ENCODE measurements at places on chromosomes 6 and 20.
A peak's percentile ranks its signal among the peaks of the same experiment; 100 is the strongest.

GRCh38 chr6:137811916-137812553 is 55.0 kb upstream of the TNFAIP3 start:
- DNase-seq = no peak

- DNase-seq = no peak
These were observed 15.0 kb downstream of the CALHM6 start for GRCh38 chr6:116476002-116476678.

DNA sequence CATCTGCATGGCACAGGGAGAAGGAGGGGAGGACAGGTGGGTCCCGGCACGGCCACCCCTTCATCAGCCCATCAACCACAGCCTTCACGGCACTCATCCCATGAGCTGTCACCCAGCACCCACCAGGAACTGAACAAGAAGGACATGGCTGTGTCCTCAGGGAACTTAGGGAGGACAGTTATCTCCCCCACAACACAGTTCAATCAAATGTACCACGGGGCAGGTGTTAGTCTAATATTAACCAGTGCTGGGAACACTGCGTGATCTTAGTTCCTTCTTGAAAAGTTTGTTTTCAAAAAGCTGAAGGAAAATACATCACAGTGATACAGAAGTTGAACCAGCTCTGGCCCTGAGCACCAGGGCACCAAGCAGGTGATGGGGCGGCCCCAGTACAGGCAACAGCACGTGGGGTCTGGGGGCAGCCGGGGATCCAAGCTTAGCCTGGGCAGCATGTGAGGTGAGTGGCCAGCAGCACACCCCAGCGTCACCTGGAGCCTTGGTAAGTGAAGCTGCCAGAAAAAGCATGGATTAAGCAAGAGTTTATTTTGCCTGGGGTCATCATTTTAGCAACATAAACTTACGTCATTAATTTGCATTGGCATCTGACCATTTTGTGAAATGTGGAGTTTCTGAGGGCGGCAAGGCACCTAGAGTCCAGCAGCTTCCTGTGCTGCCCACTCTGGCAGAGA is 35.5 kb upstream of the AFDN start:
- no peak for DNase-seq

DNA sequence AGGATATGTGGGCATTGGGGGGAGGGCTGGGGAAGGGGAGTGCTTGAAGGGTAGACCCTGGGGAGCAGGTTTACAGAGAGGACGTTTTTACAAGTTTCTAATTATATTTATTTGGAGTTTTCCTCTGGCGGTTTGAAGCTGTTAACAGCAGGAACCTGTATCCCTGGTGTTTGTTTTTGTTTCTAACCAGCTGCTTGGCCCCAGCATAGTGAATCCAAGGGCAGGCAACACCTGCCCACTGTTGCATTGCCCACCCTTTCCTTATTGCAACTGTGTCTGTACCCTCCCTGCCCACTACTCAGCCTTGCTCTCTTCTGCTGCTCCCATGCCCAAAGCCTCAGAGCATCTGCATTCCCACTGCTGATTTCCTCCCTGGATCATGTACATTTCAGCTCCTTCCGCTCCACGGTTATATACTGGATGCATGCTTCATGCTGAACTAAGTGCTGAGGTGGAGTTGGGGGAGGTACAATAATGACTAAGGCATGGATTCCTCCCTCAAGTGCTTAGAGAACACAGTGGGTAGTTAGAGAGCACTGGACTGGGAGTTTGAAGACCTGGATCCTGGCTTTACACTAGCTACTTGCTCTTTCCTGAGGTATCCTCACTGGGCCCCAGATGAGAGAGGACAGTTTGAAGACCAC is 6.0 kb downstream of the SCUBE3 start:
- no peak for DNase-seq

DNA sequence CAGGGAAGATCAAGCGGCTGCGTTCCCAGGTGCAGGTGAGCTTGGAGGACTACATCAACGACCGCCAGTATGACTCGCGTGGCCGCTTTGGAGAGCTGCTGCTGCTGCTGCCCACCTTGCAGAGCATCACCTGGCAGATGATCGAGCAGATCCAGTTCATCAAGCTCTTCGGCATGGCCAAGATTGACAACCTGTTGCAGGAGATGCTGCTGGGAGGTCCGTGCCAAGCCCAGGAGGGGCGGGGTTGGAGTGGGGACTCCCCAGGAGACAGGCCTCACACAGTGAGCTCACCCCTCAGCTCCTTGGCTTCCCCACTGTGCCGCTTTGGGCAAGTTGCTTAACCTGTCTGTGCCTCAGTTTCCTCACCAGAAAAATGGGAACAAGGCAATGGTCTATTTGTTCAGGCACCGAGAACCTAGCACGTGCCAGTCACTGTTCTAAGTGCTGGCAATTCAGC is 51.6 kb upstream of the TTPAL start:
- no peak for DNase-seq

- no peak for DNase-seq
These were observed 39.7 kb downstream of the BCAS4 start for GRCh38 chr20:50834599-50835005.

GRCh38 chr20:49477200-49477599 is 5.3 kb downstream of the KCNB1 start:
- no peak for DNase-seq

DNA sequence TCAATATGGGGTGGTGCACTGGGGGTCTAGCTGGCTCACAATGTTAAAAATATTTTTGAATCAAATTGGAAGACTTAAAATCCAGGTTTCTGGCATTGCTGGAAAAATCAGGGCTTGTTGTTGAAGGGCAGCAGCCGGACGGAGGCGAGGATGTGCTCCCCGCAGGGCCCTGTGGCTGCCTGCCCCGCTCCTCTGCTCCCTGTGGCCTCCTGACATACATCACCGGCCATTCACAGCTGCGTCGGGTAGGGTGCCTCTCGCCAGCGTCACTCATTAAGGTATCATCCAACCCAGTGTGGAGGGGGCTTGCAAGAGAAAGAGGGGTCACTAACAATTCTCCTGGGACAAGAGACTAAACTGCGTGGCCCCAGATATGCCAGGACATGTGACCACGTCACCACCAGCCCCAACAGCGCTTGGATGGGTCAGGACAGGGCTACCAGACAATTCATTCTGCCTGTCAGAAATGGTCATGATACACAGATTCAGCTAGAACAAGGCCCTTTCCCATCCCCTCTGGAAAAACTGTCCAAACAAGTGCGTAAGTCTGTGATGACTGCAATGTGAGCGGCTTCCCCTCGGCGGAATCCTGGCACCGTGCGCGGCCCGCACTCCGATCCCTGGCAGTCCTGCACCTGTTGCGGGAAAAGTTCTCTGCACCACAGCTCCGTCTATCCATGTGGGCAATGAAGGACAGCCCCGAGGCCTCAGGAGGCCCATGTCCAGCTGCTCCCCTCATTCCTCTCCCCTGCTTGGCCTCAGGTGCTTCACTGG is 12.0 kb downstream of the GATA5 start:
- no peak for DNase-seq

- DNase-seq = no peak
These were observed 64.8 kb downstream of the AIG1 start for GRCh38 chr6:143125455-143125854.

GRCh38 chr6:16854986-16855385 is 93.7 kb upstream of the ATXN1 start:
- DNase-seq = no peak

DNA sequence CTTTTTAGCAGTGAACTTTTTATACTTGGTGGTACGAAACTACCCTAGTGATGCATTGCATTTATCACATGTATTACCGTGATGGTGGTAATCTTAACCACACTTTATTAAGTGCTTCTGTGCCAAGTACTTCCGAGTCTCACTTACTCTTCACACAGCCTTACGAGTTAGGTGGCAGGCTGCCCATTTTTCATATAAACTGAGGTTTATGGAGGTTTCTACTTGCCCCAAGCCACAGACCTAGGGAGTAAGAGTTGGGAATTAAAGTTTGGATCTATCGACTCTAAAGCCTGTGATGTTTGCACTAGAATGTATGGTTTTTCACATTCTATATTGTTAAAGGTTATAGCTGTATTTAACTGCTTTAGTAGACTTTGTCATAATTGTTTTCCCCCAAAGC is 5.5 kb upstream of the PABPC1L start:
- no peak for DNase-seq

DNA sequence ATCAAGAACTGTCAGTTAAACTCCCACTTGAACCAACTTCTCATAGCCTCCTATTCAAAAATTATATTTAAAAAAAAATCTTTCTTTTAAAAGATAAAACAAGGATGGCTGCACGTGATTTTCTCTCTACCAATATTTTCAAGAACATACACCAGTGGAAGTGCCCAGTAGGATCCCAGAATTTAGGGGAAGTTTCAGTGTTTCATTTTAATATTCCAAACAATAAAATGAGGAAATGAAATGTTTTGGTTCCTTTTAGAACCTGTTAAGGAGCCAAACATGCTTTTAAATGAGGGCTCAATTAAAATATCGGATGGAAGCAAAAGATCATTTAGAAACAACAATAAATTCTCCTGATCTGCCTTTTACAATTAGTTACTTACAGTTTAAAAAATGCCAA is 26.4 kb upstream of the PRELID3B start:
- DNase-seq = no peak

- DNase-seq = no peak
These were observed 20.7 kb upstream of the IGF2R start for GRCh38 chr6:159948199-159948598.

- DNase-seq = no peak
These were observed 64.2 kb downstream of the SLC2A10 start for GRCh38 chr20:46773680-46774079.

GRCh38 chr6:13268913-13269518 is 59.3 kb downstream of the TBC1D7 start:
- no peak for DNase-seq

DNA sequence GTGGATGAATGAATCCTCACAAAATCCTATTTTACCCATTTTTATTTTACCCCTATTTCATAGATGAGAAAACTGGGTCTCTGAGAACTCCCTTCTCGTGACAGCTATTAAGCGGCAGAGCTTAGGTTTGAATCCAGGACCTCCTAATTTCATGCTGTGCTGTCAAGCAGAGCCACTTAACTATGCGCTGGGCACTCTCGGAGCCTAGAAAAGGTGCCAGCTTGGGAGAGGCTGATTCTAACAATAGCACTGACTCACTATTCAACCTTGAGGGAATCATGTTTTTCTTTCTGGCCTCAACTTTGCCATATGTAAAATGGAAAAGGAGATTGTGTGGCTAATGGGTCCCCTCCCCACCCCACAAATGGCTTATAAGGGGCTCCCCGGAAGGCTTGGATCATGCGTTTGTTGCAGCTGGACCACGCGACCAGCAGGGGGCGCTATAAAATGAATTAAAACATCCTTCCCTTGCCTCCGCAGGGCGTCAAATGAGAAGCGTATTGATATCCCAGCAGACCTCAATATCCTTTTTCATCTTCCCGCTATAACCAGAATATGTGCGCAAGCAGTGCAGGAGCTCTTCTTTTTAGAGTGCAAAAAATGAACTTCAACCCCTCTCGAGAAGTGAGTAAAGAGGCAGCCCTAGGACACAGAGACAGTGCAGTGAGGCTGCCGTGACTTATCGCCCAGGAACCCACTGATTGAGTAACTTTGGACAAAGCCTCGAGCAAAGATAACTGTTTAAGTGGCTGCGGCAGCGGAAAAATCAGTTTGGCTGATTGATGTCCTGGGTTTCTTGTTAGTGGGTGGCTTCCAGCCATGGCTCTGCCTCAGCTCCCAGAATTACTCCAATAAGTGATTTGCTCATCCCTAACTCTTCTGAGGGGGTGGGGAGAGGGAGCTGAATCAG is 12.8 kb upstream of the PDYN start:
- peak; percentile 27 for DNase-seq

DNA sequence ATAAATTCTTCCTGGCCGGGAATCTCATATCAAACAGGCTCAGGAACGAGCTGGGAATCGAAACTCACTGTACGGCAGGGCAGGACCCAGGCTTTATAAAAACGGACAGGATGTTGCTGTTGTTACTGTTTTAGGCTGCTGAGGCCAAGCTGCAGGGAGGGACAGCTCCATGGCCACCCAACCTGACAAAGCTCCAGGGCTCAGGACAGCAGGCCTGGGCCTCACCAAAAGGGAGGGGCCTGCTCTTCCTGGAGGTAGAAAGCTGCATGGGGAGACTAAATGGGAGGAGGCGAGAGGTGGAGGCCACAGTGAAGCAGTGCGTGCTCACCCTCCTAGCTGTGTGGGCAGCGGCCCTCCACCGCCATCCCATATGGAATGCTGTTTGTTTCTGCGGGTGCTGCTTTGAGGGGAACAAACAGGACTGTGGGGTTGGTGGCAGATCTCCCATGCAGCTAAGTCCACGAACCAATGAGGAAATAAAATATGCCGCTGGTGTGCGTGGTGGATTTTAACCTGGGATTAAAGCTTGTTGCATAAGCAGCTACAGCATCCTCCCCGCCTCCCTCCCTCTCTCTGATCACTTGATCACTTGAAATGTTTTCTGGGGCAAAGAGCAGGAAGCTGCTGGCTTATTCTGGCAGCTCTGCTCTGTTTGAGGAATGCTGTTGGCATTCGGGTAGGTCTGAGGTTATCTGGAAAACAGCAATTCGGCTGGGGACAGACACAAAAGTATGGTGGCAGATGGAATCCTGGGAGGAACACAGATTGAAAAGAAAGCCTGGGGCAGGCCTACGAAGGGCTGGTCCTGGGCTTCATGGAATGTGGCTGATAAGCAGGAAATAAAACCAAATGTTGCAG is 2.4 kb upstream of the ZMYND8 start:
- peak; percentile 59 for DNase-seq

- no peak for DNase-seq
These were observed 117.0 kb upstream of the KCNK16 start for GRCh38 chr6:39439342-39440038.

DNA sequence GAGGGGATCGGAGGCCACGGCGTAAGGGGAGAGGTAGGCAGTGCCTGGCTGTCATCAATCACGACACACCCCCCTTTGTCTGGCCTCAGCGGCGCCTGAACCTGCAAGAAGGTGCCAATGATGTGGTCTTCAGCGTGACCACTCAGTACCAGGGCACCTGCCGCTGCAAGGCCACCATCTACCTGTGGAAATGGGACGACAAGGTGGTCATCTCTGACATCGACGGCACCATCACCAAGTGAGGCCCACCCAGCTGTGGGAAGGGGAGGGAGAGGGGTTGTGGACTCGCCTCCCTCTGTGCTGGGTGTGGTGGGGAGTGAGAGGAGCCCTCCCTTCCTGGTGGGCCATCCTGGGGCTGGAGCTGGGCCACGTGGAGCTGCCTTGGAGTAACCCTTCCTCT is 9.7 kb downstream of the EMILIN3 start:
- DNase-seq = no peak

DNA sequence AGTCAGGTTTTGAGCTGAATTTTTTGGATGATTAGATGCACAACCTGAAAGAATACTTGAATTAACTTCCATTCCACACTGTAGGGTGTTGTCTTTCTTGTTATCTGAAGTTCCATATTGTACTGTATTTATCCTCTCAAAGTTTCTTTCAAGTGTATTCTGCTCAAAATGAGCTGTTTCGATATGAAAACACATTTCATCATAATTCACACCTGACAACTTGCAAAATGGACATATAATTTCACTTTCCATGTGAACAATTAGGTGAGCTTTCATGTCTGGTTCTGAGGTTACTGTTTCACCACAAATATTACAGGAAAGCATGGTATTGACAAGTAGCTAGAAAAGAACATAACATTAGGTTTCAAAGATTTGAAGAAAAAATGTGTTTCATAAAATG is 1.7 kb downstream of the ZUP1 start:
- no peak for DNase-seq
